ENCODE measurements at places on chromosomes 7 and 10. TPM values are rescaled to one million over a fixed set of nuclear protein-coding genes. Genes with fewer than 3 reads are reported as not detected.

Gene LRRC61
- 23.2 TPM for polyA plus RNA-seq

Gene UPK3BL2
- 6.8 TPM for polyA plus RNA-seq

Gene CFAP70
- polyA plus RNA-seq: 8.7 TPM

- no peak for DNase-seq
- no peaks in the 10 kb centered on the region for H3K27me3 ChIP-seq
- no peak overlapping the region for H3K27ac ChIP-seq
- no peaks in the 10 kb centered on the region for H3K36me3 ChIP-seq
Measured at GRCh38 chr10:104472505-104472904, 118.9 kb downstream of the CFAP58 start.

DNA sequence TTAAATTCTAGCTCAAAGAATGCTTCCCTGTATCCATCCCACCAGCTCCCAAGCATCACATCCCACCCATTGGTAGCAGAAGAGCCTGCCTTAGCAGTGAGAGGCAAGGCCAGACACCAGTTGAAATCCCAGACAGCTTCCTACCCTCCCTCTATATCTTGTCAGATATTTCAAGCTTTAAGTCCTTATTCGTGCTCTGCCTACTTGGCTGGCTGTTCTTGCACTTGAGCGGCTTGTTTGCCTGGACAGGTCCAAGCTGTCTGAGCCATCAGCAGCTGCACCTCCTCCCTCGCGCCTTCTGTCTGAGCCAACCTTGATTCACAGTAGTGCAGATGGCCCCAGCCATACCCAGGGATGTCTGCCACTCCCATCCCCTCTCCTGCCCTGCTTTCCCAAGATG is 16.4 kb downstream of the LRRC4 start:
- no peaks in the 10 kb centered on the region for H3K27me3 ChIP-seq
- H3K4me3 ChIP-seq: no peak overlapping the region
- H3K27ac ChIP-seq: no peak overlapping the region
- no peak for DNase-seq

DNA sequence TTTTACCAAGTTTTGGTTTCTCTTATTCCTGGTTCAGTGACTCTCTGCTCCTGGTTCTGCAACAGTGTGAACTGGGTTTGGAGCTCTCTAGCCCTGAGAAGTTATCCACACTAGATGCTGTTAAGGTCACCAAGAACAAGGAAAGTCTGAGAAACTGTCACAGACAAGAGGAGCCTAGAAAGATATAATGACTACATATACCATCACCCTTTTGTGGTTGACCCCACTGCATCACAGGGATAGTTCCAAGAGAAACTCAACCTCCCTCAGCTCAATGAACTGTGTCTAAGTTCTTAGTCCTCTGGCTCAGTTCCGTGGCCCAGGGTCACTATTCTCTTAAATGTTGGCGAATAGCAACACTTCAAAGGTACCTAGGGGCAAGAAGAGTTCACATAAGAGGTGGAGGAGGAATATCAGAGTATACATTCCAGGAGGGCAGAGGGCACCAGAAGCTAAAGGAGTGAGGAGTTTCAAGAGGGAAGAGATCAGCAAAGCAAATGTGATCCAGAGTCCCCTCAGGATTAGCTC is 171.5 kb downstream of the BUB3 start:
- no peaks in the 10 kb centered on the region for H3K4me1 ChIP-seq
- no peak overlapping the region for H3K4me3 ChIP-seq
- H3K27me3 ChIP-seq: no peaks in the 10 kb centered on the region
- no peak overlapping the region for H3K27ac ChIP-seq
- H3K36me3 ChIP-seq: no peaks in the 10 kb centered on the region

DNA sequence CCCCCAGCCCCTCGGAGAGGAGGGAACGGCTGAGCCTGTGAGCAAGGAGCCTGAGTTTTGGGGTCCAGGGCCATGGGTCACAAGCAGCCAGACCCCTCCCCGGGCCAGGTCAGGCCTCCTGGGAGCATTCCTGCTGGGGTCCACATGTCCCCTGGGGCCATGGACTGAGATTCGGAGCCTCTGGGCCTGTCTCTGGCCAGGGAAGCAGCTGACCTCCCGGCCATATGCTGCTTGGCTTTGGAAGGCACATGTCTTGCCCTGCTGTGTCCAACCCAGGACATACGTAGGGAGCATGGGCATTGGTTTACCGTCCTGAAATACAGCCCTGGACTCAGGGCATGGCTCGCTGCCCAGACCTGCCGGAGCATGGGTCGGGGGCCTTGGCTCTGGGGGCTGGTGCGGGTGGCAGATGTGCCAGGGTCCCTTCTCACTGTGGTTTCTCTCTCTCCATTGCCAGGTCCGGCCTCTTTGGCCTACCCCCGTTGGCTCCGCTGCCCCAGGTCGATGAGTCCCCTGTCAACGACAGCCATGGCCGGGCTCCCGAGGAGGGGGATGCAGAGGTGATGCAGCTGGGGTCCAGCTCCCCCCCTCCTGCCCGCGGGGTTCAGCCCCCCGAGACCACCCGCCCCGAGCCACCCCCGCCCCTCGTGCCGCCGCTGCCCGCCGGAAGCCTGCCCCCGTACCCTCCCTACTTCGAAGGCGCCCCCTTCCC is 7.3 kb downstream of the PWWP2B start:
- DNase-seq: peak; percentile 62
- no peak overlapping the region for H3K4me3 ChIP-seq
- no peaks in the 10 kb centered on the region for H3K4me1 ChIP-seq
- no peaks in the 10 kb centered on the region for H3K36me3 ChIP-seq
- no peaks in the 10 kb centered on the region for H3K27me3 ChIP-seq

GRCh38 chr10:19097151-19097550 is 48.5 kb downstream of the MALRD1 start:
- no peak overlapping the region for H3K27ac ChIP-seq
- H3K4me3 ChIP-seq: no peak overlapping the region
- H3K36me3 ChIP-seq: no peaks in the 10 kb centered on the region
- no peaks in the 10 kb centered on the region for H3K4me1 ChIP-seq

DNA sequence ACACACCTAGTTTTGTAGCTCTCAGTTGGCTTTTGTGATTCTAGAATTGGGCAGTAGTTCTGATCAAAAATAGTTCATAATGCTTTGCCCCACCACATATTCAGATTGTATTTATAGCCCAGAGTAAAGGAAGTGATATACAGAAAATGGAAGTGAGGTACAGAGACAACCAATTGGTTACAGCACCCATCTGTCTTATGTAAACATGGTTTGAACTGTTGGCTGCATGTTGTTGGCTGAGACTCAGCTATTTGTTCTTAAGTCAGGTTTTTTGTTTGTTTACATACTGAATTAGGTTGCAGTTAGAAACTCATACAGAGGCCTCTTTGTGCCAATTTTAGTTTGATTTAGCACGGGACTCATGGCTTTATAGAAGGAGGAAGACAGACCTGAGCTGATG is 158.9 kb upstream of the GPR26 start:
- H3K27me3 ChIP-seq: no peaks in the 10 kb centered on the region
- H3K4me3 ChIP-seq: no peak overlapping the region
- H3K4me1 ChIP-seq: no peaks in the 10 kb centered on the region
- no peak overlapping the region for H3K27ac ChIP-seq
- H3K36me3 ChIP-seq: no peaks in the 10 kb centered on the region
- DNase-seq: no peak

GRCh38 chr10:126468876-126469643 is 80.8 kb upstream of the ADAM12 start:
- no peak overlapping the region for H3K4me3 ChIP-seq
- no peak for DNase-seq

- H3K27me3 ChIP-seq: peaks cover 20% of the 10 kb centered on the region
- no peak for DNase-seq
- no peak overlapping the region for H3K27ac ChIP-seq
Measured at GRCh38 chr7:158581440-158582088, 6.1 kb downstream of the PTPRN2 start.
